ENCODE measurements at places on chromosomes 11 and 22. TPM values are rescaled to one million over a fixed set of nuclear protein-coding genes. Genes with fewer than 3 reads are reported as not detected.

DNA sequence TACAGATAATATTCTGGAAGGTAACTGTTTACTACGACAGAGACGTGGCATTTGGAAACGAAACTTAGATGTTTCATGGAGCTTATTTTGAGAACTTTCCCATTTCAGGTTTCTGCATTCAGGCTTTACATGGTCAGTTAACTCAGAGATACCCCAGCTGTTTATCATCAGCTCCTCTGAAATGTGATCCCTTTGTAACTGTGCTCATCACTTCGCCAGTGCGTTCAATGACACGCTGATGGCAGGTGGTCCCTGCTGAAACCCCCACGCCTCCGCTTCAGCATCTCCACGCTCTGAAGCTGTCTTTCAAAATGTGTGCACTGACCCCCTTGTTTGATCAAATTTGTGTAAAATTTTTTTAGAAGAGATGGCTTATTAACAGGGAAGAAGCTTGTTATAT is 30.5 kb downstream of the ALG12 start:
- peaks cover 69% of the 10 kb centered on the region for H3K36me3 ChIP-seq
- H3K4me1 ChIP-seq: peaks cover 9% of the 10 kb centered on the region
- H3K4me3 ChIP-seq: no peak overlapping the region
- no peak for DNase-seq
- no peak overlapping the region for H3K27ac ChIP-seq

The TESMIN gene
- total RNA-seq: 8.1 TPM

- peaks cover 7% of the 10 kb centered on the region for H3K27me3 ChIP-seq
- H3K36me3 ChIP-seq: peaks cover 6% of the 10 kb centered on the region
- no peak for DNase-seq
- no peak overlapping the region for H3K27ac ChIP-seq
- H3K4me1 ChIP-seq: peaks cover 9% of the 10 kb centered on the region
These were observed 11.4 kb upstream of the APOL3 start for GRCh38 chr22:36171941-36172340.

The CAPN5 gene
- total RNA-seq: 0.81 TPM

The OOSP1 gene
- not detected for total RNA-seq

- no peak overlapping the region for H3K4me3 ChIP-seq
- no peaks in the 10 kb centered on the region for H3K4me1 ChIP-seq
- no peak overlapping the region for H3K27ac ChIP-seq
- no peak for DNase-seq
These were observed 127.9 kb downstream of the WT1 start for GRCh38 chr11:32307471-32307870.
